ENCODE measurements at places on chromosomes 1 and 21.

DNA sequence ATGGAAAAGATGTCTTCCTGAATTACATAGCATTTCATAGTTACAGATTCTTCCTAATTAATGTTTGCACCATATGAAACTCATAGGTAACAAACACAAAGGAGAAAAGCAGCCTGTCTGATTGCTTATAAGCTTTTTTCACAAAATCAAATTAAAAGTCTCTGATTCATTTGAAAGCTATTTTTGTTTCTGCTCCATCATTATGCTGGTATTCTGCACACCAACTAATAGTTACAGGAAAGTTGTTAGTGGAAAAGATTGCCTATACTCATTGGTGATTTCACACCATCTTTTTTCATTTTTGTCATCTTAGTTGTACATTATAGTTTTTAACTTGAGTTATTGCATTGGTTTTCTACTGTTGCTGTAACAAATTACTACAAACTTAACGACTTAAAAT, 70.0 kb downstream of the PRKAA2 start:
- no peak for DNase-seq

- peak; percentile 49 for DNase-seq
Observed at GRCh38 chr1:247487057-247487456, 29.2 kb upstream of the OR2B11 start.

DNA sequence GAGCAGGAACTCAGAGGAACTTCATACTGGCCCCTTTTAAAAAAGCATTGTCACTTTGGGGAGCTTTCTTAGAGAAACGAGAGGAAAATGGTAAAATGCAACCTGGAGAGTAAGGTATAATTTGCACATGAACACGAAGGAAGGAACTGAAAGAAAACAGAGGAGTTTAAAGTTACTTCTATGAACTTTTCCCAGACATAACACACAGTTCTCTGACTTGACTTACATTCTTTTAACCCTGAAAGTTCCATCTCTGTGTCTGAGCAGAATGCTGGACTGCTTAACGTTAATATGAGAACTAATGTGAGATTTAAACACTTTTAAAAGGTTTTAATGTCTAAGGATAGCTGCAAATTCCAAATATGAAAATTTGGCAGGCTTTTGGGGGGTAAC, 102.3 kb downstream of the NFIA start:
- no peak for DNase-seq

DNA sequence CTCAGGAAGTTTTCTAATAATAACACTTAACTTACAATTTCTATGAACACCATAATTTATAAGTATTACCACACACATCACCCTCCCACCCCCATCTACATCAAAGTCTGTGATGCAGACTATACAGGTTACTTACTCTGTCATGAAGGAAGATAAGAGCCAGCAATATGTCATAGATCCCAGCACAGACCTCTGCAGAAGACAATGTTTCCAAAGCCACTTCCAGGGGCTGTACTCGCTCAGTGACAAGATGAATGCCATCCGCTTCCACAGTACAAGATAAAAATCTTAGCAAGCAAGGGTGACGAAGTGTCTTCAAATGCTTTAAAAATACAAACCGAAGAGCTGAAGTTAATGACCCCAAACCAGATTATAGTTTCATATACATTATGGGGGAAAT, 15.2 kb downstream of the SCYL3 start:
- no peak for DNase-seq

- peak; percentile 94 for DNase-seq
Observed at GRCh38 chr1:28296401-28297261, 32.2 kb upstream of the MED18 start.

- no peak for DNase-seq
Observed at GRCh38 chr1:167492481-167492910, 25.8 kb downstream of the CD247 start.

- no peak for DNase-seq
Observed at GRCh38 chr1:215669806-215670491, 102.8 kb downstream of the KCTD3 start.

DNA sequence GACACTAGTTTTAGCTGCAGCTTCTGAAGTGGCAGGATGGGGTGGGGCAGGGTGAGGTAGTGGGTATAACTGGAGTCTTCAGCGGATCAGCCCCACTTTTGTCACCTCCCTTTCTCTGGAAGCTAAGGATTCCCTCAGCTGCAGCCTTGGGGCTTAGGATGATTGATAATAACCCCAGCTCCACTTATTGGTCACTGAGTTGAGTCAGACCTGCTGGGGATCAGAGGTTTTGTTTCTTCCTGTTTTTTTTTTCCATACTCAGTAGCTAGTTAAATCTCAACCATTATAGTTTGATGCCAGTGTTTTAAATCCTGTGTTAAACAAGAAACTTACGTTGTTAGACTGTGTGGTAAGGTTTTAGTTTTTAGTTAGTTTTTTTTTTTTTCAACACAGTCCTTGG, 57.2 kb downstream of the LAMC1 start:
- no peak for DNase-seq

- DNase-seq = no peak
Observed at GRCh38 chr1:202241376-202242079, 47.9 kb downstream of the LGR6 start.

- DNase-seq = peak; percentile 26
Observed at GRCh38 chr1:2091611-2092604, 41.7 kb downstream of the PRKCZ start.

DNA sequence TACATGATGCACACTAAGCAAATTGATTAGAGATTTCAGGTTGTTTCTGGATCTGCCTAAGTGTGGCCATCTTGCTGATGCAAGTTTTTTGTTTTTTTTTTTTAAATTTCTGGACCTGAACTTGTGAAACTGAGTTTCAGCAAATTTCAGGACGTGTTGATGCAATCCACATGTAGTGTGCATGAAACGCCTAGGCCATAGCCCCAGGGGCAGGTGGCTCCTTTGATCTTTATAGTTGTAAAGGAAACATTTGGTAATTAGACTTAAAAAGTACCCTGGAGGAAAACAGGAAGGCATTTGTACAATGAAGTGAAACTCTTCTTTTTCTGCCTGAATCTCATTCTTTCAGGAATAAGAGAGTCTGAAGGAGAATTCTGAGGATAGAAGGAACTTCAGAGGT, 162.2 kb upstream of the LHX8 start:
- no peak for DNase-seq

DNA sequence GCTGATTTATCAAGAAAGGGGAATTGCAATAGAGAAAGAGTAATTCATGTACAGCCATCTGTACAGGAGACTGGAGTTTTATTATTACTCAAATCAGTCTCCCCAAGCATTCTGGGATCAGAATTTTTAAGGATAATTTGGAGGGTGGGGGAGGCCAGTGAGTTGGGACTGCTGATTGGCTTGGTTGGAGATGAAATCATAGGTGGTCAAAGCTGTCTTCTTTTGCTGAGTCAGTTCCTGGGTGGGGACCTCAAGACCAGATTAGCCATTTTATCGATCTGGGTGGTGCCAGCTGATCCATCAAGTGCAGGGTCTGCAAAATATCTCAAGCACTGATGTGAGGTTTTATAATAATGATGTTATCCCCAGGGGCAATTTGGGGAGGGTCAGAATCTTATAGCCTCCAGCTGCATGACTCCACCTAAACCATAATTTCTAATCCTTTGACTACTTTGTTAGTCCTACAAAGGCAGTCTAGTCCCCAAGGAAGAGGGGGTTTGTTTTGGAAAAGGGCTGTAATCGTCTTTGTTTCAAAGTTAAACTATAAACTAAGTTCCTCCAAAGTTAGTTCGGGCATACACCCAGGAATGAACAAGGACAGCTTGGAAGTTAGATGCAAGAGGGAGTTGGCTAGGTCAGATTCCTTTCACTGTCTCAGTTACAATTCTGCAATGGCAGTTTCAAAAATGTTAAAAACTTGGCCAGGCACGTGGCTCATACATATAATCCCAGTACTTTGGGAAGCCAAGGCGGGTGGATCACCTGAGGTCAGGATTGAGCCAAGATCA, 16.9 kb upstream of the RAB3B start:
- DNase-seq = no peak

- DNase-seq = no peak
Observed at GRCh38 chr21:44697811-44698734, 1.1 kb downstream of the KRTAP10-12 start.

GRCh38 chr1:210310562-210311153, 18.0 kb upstream of the HHAT start:
- no peak for DNase-seq

GRCh38 chr1:164020391-164020790, 538.6 kb upstream of the PBX1 start:
- DNase-seq = no peak

- no peak for DNase-seq
Observed at GRCh38 chr1:71987181-71987580, 295.2 kb downstream of the NEGR1 start.

GRCh38 chr1:96340686-96341085, 380.9 kb upstream of the PTBP2 start:
- no peak for DNase-seq

DNA sequence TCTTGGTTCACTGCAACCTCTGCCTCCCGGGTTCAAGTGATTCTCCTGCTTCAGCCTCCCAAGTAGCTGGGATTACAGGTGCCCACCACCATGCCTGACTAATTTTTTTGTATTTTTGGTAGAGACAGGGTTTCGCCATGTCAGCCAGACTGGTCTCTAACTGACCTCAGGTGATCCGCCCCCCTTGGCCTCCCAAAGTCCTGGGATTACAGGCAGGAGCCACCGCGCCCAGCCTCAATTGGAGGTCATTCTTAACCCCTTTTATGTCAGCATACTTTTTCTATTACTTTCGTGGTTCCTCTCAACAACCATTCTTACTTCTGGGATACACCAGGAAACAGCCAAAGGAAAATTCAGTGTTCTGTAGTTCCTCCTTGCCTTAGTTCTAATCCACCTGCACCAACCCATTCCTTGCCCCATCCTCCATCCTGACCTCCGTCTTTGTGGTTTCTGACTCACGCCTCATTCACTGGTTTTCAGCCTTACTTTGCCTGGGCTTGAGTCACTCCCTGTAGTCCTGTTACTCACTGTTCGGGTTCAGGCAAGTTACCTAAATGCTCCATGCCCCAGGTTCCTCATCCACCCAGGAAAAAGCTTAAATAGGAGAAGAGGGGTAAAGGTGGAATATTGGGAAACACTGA, 12.9 kb upstream of the BCL10 start:
- DNase-seq = peak; percentile 77

- no peak for DNase-seq
Observed at GRCh38 chr1:55888685-55889317, 673.6 kb upstream of the USP24 start.

DNA sequence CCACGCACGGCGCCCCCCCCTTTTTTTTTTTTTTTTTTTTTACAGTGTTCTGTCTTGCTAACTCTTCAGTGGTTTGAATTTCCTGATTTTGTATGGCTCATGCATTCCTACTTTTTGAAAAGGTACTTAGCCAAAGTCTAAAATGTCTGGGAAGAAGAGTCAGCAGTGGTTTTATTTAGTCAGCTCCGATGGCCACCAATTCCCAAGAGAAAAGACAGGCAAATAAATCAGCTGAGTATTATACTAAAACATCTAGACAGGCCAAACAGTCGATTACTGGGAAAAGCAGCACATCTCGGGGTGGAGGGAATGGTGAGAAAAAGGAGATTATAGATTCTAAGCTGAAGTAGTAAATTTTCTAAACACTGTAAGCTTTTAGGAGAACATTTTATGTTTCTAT, 192.5 kb upstream of the ZRANB2 start:
- no peak for DNase-seq

DNA sequence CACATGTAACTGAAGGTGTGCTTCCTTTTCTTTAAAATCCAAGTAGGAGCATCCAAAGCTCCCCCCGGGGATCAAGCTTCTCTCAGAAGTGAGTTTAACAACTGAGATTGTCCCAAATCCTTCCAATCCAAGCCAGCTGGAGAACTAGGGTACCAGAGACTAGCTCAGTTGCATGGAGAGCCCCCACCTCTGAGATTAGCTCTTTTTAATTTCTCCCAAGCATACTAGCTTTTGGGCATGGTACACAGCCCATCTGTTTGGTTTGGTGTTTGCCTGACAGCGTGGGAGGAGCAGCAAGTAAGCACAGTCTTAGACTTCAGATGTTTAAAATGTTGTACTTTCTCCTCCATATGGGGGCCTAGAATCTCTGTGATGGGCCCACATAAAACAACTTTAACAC, 142.8 kb downstream of the ASTN1 start:
- no peak for DNase-seq

DNA sequence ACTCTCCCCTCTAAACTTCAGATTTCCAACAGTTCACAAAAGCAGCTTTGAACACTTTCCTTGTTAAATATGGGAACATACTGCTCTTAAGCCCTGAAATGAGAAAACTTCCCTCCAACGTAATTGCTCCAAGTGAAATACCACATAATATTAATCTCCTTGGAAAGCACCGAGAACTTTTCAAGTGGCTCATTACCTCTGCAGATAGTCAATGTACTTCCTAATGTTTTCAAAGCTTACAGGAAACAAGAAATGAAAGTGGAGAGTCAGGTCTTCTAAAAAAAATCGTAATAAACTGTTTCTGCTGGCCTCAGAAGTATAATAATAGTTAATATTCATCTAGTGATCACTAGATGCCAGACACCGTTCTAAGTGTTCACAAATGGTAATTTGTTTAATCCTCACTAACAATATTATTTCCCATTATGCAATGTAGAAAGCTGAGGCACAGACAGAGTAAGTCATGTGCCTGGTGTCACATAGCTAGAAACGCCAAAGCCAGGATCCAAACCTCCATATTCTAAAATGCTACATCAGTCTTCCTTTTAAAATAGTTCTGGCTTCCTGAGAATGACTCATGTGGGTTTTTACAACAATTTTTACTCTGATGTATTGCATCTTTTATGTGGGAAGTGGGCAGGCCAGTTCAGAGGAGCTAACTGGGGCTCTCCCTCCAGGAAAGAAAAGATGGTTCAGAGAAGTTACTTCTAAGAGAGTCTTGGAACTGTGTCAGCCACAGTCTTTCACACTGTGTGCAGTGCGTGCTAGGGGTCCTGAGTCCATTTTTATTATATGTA, 177.2 kb downstream of the PLPPR4 start:
- no peak for DNase-seq

GRCh38 chr1:244160455-244161235, 109.6 kb downstream of the ZBTB18 start:
- DNase-seq = no peak

- no peak for DNase-seq
Observed at GRCh38 chr1:32321712-32322291, 14.2 kb downstream of the MARCKSL1 start.

- DNase-seq = no peak
Observed at GRCh38 chr1:191125950-191126349, 648.3 kb upstream of the BRINP3 start.

Measured in cardiac muscle cell (in vitro differentiated cells and primary cell).